ENCODE measurements at places on chromosomes 16 and 17.
A peak's percentile ranks its signal among the peaks of the same experiment; 100 is the strongest.

- DNase-seq: no peak
Observed at GRCh38 chr17:33112763-33113162, 121.1 kb downstream of the SPACA3 start.

- DNase-seq: no peak
Observed at GRCh38 chr17:82278308-82278707, 4.8 kb upstream of the CSNK1D start.

DNA sequence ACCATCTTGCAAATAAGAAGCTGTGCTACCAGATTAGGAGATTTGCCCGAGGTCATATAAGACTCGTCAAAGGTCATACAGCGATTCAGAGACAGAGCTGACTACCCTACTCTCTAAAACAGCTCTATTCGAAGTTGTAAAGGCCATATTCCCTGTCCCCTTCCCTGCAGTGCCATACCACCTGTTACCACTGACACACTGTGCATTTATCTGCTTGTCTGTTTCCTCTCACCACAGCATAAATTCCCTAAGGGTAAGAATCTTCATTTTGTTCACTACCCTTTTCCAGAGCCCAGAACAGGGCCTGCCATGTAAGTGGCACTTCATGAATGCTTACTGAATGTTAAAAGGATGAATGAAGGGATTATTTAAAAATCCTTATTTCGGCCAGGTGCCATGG is 3.4 kb upstream of the KSR1 start:
- no peak for DNase-seq

- DNase-seq: no peak
Observed at GRCh38 chr16:11682655-11683096, 14.4 kb downstream of the SNN start.

DNA sequence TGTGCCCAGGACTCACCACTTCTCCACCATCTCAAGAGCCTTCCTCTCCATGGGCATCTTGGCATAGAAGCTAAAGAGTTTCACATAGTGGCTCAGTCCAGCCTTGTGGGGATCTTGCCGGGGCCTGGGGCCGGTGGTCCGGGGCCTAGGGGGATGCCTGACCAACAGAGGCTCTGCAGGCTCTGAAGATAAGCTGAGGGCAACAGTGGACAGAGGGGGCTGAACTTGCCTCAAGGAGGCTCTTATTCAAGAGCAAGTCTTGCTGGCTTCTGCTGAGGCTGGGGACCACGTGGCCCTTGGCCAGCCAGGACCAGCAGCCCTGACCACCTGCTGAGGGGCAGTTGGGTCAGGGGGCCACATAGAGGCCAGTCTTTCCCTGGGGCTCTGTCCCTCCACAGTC is 13.5 kb upstream of the THAP11 start:
- DNase-seq: no peak

GRCh38 chr17:58493506-58493905 is 5.3 kb upstream of the HSF5 start:
- no peak for DNase-seq

DNA sequence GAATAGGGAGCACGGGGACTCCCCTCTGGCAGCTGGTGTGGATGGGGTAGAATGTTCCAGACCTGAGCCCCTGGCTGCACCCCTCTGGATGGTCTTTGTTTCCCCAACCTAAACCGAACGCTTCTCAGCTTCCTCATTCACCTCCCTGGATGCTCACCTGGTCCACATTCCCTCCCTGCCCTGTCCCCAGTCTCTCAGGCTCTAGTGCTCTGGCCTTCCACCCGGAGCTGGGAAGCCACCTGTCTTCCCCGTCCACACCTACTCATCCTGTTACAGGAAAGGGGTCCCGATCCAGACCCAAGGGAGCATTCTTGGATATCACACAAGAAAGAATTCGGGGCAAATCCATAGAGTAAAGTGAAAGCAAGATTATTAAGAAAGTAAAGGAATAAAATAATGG is 73.5 kb downstream of the CYLD start:
- DNase-seq: no peak

DNA sequence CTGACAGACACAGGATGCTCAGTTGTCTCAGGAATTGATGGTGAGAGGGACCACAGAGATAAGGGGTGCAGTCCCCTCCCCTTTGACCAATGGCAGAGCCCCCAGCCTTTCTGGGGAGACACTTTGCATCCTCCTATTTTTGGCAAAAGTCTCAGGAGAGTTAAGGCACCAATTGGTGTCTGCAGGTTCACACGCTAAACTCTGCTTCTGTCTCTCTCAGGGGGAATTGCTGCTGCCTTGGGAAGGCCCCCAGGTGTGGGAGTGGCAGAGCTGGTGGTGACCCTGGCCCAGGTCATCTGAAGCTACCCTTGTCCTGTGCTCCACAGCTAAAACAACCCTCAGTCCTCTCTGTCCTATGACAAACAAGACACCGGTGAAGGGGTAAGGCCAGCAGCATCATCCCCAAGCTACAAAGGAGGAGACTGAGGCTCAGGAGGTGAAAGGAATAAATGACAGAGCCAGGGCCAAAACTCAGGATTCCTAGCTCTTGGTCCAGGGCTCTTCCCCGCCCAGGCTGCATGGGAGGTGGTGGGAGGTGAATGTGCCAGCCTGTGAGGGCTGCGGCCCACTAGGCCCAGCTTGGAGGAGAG is 20.3 kb downstream of the OSBPL7 start:
- no peak for DNase-seq

- no peak for DNase-seq
Observed at GRCh38 chr17:36812762-36813161, 124.5 kb upstream of the LHX1 start.

- DNase-seq: no peak
Observed at GRCh38 chr16:12439399-12440227, 364.1 kb downstream of the CPPED1 start.

- peak; percentile 97 for DNase-seq
Observed at GRCh38 chr17:76182016-76182764, 41.1 kb upstream of the FOXJ1 start.

- no peak for DNase-seq
Observed at GRCh38 chr17:12727076-12727760, 61.5 kb downstream of the MYOCD start.

DNA sequence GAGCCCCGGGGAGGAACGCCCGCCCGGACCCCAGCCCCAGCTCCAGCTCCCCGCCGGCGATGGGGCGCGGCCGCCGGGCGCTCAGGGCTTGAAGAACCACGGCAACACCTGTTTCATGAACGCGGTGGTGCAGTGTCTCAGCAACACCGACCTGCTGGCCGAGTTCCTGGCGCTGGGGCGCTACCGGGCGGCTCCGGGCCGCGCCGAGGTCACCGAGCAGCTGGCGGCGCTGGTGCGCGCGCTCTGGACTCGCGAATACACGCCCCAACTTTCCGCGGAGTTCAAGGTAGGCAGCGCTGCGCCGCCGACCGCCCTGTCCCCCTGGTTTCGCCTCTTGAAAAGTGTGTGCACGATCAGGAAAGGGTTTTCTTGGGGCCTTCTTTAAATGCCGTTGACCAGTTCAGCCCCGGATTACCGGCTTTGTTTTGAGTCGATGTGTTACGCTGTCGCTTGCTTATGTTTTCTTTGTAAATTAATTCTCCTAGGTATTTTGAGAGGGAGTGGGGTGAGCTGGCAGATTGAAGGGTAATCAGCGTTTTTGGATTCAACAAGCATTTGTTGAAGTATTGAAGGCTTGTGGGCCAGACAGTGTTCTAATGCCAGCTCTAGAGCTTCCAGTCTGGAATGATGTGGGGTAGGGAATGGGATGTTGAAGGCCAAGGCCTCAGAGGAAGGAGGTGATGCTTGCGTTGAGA is 681 bp downstream of the USP43 start:
- peak; percentile 3 for DNase-seq

Measured in CD4-positive, alpha-beta T cell treated with Interleukin-10 for 1 hour (primary cell).